GM12865 (cell line): ENCODE measurements at places on chromosomes 12 and 14.
A peak's percentile ranks its signal among the peaks of the same experiment; 100 is the strongest.

GRCh38 chr14:95327558-95328374, 8.1 kb upstream of the CLMN start:
- peak; percentile 95 for DNase-seq

- no peak for DNase-seq
These were observed 82.8 kb downstream of the RIN3 start for GRCh38 chr14:92596331-92596907.

DNA sequence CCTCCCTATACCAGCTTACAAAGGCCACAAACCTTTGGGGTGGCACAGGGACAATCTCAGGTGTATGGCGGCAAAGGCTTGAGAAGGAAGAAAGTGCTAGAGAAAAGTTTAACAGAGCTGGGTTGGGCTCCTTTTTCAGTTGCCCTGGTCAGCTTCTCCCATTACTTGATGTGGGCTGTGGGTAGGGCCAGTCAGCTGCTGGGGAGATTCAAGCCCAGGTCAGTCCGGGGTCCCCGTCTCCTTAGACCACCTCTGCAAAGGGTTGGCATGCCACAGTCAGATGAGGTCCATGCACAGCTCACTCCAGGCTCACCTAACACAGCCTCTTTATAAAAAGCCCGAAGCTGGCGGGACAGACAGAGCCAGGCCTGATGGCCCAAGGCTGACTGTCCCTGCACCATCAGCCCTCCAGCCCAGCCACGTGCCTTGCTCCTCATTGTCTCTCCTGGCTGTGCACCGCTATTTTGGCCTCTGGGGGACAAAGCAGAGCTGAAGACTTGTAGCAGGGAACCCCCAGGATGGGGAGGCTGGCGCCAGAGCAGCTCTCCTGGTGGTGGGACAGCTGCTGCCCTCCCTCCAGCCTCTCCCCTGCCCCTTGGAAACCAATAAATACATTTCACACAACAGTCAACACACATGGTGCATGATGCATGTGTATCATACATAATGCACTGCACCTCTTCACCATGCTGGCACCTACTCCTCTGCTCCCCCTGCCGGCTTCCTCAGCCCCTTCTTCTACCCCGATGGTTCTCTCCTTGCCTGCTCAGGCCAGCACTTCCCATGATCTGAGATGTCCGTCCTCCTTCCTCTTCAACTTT, 61.7 kb upstream of the DDX11 start:
- no peak for DNase-seq

DNA sequence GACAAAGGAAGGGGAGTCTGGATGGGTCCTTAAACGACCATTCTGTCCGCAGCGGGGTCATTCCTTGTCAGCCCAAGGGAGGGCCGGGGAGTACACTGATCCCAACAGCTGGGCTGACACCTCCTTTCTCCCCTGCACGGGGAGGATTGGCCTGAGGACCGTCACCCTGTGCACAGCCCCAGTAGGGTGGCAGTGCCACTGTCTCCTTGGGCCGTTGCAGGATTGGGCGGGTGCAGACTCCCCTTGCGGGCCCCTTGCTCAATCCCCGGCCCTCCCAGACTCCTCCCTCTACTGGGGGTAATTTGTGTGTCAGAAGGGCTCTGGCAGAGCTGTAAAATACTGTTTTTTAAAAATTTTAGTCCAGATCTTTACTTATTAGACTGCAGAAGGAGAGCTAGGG, 12.6 kb upstream of the AMN start:
- DNase-seq, result no peak

GRCh38 chr12:101074940-101075680, 134.9 kb downstream of the SLC5A8 start:
- DNase-seq, result peak; percentile 4

GRCh38 chr14:89357655-89358297, 59.3 kb downstream of the FOXN3 start:
- no peak for DNase-seq

GRCh38 chr12:108307006-108307405, 32.1 kb downstream of the CMKLR1 start:
- peak; percentile 63 for DNase-seq

DNA sequence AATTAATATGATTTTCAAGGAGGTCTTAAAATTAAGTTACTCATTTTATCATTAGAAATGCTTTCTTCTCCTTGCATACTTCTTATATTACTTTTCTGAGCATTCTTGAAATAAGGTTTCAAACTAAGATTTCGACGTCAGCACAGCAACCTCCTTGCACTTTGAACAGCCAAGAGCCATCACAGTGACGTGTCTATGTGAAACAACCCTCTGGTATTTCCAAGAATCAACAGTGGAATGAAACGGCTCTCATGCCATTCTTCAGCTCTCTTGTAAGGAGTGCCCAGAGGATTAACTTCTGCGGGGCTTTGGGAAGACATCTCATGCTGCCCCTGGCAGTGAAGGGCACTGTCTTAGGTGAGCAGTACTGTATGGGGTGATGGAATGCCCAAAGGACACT, 109.2 kb downstream of the EFCAB11 start:
- no peak for DNase-seq
